Calu3 (cell line): ENCODE measurements at places on chromosomes 13 and 19.
A peak's percentile ranks its signal among the peaks of the same experiment; 100 is the strongest.

DNA sequence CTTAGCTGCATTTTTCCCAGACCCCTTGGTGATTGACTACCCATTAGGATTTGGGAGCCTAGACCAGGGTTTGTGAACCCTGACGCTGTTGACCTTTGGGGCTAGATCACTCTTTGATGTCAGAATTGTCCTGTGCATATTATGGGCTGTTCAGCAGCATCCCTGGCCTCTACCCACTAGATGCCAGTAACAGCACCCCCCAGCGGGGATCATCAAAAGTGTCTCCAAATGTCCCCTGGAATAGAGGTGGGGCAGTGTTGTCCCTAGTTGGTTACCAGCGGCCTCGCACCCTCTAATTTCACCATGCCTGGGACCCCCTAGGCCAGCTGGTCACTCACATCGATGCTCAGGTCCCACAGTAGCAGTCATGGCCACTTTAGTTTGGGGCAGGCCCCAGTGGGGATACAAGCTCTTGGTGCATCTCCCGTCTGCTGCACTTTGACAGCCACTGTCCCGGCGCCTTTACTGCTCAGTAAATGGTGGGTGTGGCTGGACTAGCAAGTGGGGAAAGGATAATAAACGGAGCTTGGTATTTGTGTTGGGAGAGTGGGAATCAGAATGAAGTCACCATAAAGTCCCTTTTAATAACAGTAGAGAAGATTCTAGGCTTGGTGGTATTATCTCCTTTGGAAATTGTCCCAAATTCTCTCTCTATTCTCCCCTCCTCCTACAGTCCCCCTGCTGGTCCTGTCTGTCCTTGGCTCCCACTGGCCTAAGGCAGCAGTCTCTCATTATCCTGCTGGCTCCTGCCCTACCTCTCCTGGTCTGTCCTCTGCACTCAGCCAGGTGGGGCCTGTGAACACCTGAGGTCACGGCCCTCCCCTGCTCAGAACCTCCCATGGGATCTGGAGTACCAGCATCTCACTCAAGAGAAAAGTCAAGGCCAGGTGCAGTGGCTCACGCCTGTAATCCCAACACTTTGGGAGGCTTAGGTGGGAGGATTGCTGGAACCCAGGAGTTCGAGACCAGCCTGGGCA is 80.6 kb downstream of the SIPA1L3 start:
- DNase-seq: no peak

DNA sequence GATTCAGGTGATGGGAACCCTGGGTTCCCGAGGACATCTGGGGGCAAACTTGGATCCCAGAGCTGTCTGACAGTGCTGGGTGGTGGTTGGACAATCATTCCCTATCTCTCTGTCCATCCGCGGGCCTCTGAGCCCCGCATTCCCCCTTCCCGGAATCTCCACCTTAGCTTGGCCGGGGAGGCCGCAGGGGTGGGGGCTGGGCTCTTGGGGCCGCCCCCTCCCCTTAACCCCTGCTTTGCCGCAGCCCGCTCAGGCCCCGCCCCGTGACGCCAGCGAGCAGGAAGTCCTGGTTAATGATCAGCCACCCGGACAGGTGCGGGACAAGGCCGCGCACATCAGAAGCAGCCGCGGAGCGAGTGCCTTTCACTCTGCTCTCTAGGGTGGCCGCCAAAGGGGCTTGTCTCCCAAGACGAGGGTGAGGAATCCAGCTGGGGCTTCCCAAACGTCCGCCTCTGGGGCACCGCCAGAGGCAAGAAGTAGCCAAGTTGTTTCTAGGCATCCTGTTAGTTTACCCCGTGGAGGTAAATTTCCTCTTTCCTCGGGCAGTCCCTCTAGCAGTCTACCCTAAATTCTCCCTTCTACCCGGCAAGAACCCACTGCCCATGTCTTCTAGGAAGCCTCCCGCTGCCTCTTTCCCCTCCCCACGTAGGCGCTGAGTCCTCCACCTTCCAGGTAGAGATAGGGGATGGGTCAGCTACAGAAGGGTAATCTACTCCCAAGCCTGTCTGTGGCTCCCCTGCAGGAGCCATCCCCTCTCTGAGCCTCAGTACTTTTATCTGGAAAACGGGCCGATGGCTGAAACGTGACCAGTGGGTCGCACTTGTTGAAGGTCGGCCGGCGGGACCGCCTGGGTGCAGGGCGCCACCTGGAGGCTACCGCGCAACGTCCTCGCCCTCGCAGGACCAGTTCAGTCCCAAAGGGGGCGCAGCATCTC is 3.0 kb downstream of the IRF2BP1 start:
- peak; percentile 97 for DNase-seq

GRCh38 chr13:43425234-43425633 is 361.5 kb downstream of the ENOX1 start:
- DNase-seq: no peak

GRCh38 chr19:14090509-14091080 is at the start of gene SAMD1:
SAMD1 (minus strand) TSS chr19:14090751.
- DNase-seq: no peak

- DNase-seq: no peak
These were observed 21.3 kb downstream of the GADD45B start for GRCh38 chr19:2497186-2497585.

GRCh38 chr19:35717665-35718344 is at the start of gene KMT2B:
KMT2B (plus strand) TSS chr19:35718003; CDS start chr19:35718019, 16 bp downstream.
- DNase-seq: peak; percentile 99

DNA sequence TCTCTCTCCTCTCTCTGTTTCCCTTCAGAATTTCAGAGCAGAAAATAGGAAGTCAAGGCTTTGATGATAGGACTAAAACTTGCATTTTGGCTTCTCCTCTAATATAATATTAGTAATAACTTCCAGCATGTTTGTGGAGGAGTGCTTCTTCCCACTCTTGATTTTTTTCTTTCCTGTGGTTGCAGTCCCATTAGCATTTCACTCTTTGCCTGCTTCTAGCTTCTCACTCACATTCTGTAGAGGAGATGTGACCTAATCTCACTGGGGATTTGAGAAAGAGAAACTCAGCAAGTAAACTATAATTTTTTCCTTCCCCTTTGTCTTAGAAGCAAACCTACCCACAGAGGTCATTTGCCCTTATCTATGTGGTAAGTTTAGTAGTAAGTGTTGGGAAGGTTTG is 169.4 kb upstream of the HTR2A start:
- no peak for DNase-seq

DNA sequence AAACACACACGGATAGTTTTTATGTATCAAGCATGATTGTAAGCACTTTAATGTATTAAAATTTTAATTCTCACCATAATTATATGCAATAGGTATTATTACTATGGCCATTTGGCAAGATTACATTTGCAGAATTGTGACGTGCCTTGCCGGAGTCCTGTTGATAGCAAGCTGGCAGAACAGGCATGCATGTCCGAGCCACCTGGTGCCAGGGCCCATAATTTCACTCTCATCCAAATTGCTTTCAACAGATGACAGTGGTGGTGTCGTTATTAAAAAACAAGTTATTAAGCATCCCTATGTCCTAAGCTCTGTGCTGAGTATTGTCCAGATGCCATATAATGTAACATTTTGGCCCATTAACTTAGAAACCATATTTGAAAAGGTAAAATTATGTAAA is 374.3 kb downstream of the FOXO1 start:
- no peak for DNase-seq

DNA sequence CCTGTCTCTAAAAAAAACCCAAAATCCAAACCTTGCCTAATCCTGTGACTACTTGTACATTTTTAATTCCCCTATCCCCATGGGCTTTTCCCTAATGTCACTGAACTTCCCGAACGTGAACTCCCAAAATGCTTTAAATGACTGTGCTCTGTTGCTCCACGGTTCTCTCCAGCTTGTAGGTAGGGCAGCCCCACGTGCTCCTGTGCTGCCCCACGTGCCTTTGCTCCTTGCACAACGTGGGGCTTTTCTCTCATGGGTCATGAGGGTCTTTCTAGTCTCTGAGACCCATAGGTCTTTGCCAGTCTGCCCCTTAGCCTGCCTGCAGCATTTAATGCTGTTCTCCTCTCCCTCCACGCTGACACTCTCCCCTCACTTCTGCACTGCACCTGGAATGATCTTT is 122.0 kb downstream of the SHISA2 start:
- no peak for DNase-seq

- no peak for DNase-seq
These were observed 10.2 kb upstream of the F7 start for GRCh38 chr13:113095146-113096051.

DNA sequence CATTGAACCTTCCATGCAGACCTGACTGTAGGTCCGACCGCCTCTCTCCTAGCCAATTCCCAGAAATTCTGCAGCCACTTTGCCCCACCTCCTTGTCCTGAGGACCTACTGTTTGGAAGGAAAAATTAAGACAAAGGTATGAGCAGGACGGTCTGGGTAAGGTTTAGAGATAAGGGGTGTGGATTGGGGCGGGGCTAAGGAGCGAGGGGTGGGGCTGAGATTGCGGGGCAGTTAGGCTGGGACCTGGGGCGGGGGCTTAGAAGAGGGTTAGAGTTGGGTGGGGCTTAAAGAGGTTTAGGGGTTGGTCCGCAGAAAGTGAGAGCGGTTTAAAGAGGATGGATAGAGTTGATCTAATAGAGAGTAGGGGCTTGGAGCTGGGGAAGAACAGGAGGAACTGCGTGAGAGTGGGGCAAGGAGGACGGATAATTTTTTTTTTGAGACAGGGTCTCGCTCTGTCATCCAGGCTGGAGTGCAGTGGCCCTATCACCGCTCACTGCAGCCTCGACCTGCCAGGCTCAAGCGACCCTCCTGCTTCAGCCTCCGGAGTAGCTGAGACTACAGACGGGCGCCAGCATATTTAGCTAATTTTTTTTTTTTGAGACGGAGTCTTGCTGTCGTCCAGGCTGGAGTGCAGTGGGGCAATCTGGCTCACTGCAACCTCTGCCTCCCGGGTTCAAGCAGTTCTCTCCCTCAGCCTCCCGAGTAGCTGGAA is 1.7 kb upstream of the ZNF865 start:
- no peak for DNase-seq

DNA sequence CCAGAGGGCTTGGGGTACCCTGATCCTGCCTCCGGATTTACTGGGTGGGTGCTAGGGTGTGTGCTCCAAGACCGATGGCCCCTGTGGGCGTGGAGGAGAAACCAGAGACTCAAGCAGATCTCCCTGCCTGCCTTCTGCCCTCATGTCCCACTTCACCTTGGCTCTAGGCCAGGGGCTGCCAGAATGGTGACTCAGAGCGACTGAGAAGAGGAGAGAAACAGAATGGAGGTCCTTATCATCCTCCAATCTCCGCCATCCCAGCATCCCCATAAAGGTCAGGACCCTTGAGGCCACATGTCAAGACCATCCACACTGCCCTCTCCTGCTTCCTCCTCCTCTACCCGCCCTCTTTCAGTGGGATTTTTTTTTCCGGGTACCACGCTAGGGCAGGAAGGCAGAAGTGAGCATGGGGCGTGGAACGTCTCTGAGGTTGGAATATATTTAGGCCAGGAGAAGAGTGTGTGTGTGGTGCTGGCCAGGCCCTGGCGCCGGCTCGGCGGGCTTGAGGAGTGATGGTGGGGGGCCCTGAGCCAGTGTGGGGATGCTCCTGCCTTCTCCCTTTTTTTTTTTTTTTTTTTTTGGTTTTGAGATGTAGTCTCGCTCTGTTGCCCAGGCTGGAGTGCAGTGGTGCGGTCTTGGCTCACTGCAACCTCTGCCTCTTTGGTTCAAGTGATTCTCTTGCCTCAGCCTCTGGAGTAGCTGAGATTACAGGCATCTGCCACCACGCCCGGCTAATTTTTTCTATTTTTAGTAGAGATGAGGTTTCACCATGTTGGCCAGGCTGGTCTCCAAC is 22.3 kb downstream of the IER2 start:
- DNase-seq: peak; percentile 84

- DNase-seq: no peak
These were observed 2.0 kb downstream of the CAB39L start for GRCh38 chr13:49441846-49442245.

GRCh38 chr13:107767119-107767518 is 448.2 kb downstream of the LIG4 start:
- no peak for DNase-seq

GRCh38 chr19:2775556-2776430 is 7.3 kb downstream of the SGTA start:
- DNase-seq: no peak

DNA sequence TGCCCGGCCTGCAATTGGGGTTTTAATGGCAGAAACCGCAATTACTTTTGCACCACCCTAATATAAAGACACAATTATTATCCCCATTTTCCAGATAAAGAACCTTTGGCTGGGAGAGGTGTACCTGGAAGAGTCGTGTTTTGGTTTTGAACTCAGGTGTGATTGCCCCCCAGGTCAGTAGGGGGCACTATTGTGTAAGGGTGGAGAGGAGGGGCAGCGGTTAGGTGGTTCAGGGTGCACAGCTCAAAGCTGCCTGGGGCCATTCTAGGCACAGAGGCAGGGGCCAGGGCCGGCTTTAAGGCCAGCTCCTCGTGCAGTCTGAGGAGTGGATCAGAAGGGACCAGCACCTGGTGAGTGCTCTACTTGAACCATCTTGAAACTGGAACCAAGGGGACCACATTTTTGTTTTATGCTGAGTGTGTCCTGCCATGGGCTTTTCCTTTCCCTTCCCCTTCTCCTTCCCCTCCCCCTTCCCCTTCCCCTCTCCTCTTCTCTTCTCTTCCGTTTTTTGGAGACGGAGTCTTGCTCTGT is 5.8 kb upstream of the FCGRT start:
- peak; percentile 77 for DNase-seq

DNA sequence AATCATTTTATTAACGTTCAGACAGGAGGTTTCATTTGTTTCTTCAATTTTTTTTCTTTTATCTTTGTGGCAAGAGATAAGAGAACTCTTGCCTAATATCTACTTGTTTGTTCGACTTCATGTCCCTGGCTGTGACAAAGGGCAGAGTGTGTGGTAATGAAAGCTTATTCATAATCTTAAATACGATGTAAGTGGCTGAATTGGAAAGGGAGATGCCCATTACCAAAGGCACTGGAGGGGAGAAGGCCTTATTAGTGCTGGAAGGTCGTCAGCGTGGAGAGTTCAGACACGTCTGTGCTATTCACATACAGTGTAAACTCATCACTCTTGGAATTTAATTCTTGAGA is 54.0 kb downstream of the RFC3 start:
- no peak for DNase-seq

DNA sequence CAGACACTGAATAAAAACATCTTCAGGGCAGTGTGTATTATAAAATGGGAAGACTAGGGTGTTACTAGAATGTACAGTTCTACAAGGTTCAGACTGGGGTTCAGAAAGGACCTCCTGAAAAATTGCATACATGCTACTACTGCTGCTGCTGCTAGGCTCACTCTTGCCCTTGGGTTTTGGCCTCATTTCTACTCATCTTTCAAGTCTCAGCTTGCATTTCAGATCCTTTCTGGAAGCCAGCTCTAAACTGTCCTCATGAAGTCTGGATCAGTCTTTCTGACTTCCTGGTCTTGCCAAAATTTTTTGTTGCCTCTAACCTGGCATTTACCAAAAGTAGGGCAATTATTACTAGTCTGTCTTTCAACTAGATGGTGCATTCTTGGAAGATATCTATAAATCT is 393.3 kb downstream of the DIAPH3 start:
- DNase-seq: no peak

DNA sequence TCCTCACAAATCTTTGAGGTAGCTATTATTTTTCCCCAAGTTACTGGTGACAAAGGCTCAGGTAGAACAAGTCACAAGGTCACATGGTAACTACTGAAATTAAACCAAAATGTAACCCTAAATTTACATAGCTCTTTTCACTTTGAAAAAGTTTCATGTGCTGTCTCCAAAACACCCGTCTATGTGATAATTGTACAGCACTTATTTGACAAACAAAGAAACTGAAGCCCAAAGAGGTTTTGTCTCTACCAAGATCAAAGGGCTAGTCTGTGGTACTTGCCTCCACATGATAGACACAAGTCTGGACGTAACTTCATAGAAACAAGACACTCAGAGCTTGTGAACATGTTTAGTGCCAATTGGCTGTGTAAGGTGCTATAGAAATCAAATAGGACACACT is 108.3 kb downstream of the SACS start:
- no peak for DNase-seq

- DNase-seq: no peak
These were observed 8.0 kb downstream of the RPL36 start for GRCh38 chr19:5697890-5698634.
